HuH-7.5 (cell line): ENCODE measurements at places on chromosomes 4 and X.

DNA sequence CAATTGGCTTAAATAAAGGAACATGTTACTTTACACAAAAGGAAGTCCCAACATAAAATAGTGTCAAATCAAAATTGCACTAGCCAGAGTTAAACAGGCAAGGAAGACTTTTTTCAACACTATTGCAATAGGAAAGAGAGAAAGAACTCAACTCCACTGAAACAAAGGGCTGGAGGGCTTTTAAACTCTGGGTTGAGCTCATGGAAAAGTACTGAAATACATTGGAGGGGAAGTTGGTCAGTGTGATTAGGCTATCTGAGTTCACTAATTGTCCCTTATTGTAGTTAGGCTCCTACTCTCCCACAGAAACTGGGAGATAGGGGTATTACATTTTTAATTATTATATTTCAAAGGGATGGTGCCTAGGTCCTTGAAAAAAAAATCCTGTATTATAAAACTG, 491.2 kb upstream of the LCORL start:
- no peak for DNase-seq

DNA sequence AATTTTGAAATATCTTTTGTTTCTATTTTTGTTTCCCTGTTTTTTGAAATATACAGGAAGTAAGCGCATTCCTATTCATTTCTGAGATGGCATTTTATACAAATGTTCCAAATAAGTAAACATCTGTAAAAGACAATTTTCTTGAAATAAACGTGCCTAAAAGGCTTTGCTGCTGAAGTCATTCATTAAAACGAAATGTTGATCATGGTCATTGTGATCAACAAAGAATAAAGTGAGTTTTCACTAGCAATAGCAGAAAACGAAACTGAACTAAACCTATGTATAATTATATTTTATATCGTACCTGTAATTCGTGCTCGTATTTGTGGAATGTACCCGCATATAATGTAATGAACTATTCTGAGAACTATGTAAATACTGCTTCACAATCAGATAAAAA, 221.2 kb downstream of the MGST2 start:
- no peak for DNase-seq

GRCh38 chr4:70954032-70954431, 39.4 kb upstream of the DCK start:
- DNase-seq = no peak

- DNase-seq = no peak
Measured at GRCh38 chrX:40031911-40032310, 65.8 kb downstream of the BCOR start.

GRCh38 chr4:13285336-13285735, 198.8 kb downstream of the RAB28 start:
- no peak for DNase-seq

DNA sequence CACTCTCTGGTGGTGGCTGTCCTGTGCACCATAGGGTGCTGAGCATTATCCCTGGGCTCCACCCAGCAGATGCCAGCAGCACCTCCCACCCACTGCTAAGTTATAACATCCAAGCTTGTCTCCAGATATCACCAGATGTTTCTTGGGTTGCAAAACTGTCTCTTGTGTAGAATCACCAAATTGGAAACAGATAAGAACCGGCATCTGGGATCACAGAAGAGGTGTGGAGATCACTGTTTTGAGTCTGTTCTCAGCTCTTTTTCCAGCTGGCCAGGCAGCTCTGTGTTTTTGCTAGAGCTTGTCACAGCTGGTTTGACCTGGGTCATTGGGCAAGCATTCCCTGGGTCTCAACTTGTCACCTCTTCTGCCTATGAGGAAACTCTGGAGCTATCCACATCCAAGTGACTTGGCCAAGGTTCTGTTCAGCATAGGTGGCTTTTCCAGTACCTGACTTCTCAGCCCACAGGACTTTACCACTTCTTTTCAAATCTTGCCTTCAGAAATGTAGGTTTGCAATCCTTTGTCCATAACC, 15.3 kb upstream of the PUDP start:
- no peak for DNase-seq

DNA sequence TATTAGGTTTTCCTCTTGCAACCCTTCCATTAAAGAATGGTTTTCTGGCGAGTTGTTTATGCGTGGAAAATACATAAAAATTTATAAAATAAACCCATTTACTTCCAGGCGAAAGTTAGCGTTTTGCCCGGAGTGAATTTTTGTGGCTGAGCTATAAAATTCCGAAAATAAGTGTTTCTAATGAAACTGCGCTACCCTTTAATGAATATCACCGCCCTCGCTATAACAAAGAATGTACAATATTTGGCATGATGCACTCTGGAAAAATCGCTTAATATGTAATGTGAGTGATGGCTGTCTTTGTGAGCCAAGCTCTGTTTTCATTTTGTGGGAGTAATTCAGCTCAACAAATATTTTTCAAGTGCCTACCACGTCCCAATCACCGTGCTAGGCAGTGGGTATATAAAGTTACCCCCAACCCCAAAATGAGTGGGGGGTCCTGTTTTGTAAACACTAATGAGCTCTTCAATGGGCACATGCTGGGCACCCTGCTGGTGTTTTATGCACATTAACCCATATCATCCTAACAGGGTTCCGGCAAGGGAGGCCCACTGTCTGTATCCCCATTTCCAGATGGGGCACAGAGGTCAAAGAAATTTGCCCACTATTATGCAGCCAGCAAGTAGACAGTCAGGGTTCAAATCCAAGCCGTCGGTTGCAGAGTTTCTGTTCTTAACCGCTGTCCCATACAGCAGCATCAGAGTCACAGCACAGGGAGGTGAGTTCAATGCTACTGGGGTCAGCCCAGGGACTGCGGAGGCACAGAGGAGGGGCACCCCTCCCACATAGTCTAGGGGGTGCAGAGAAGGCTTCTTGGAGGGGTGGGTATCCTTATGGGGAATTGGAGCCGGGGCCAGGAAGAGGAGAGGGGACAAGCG, 65.7 kb upstream of the STX18 start:
- no peak for DNase-seq

DNA sequence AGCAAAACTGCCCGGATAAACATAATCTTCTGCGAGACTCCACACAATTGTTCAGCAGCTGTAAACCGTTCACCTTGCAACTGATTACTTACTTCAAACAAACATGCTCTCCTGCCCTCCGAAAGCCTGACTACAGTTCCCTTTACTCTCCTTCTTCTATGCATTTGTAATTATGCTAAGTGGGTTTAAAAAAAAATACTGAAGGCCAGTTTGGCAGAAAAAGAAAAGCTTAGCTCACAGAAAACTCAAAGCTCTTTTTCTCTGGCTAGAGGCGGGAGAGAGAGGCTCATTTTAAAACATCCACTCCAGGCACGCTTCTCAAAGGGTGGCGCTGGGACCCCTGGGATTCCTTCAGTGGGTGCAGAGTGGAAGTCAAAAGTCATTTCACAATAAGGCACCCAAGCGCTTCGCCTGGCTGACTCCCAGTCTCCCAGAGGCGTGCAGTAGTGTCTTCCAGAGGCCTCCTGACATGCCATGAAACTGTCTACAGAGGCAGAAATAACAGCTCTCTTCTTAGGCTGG, 1.9 kb downstream of the DHRSX start:
- DNase-seq = no peak
